ENCODE measurements at places on chromosomes 6 and 20.

DNA sequence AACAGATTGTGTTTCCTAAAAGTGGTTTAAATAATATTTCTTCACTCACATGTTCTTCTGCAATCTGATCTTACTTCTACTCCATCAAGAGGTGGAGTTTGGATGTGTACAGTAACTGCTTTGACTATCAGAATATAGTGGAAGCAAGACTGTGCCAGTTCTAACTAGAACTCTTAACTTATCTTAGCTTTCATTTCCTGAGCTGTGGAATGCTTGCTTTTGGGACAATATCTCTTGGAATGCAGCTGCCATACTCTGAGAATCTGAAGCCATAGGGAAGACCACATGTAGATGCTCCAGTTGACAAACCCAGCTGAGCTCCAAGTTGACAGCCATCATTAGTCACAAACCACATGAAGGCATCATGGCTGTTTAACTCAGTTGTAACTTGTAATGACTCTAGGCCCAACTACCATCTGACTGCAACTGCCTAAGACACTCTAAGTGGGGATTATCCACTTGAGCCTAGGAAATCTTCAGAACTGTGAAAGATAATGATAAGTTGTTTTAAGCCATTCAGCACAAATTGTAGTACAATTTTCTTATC is 40.8 kb upstream of the MAN1A1 start:
- DNase-seq: no peak

DNA sequence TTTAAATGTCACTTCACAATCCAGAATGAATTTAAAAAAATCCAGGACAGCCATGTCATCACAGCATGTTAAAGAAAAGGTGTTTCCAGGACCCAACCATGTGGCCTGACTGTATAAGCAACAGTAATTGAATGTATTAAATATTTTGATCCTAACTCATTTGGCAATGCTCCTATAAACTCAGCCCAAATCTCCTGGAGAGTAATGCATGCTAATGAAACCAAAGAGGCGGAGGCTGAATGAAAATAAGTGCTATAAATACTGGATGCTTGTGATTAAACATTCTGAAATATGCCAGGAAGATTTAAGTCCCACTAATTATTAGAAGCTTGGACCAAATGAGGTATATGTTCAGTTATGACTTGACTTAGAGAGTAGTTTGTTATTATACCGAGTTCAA is 486.8 kb downstream of the FRK start:
- DNase-seq: no peak

- no peak for DNase-seq
These were observed 874.7 kb downstream of the TFAP2A start for GRCh38 chr6:9540126-9540525.

DNA sequence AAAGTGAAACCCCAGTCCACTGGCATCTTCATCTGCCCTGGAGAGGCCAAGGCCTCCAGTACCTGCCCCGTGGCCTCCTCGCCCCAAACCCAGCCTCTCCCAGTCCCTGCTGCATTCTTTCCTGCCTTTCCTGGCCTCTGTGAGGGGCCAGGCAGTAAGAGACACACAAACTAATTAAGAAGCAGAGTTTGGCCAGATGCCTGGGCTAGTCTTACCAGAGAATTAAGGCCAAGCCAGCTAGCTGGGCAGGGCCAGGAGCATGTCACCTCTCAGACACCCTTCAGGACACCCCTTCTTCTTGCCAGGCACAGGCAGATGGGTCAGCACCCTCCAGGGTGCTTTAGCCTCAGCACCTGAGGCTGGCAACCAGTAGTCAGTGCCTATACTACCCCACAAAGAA is 2.4 kb downstream of the MDGA1 start:
- DNase-seq: no peak

DNA sequence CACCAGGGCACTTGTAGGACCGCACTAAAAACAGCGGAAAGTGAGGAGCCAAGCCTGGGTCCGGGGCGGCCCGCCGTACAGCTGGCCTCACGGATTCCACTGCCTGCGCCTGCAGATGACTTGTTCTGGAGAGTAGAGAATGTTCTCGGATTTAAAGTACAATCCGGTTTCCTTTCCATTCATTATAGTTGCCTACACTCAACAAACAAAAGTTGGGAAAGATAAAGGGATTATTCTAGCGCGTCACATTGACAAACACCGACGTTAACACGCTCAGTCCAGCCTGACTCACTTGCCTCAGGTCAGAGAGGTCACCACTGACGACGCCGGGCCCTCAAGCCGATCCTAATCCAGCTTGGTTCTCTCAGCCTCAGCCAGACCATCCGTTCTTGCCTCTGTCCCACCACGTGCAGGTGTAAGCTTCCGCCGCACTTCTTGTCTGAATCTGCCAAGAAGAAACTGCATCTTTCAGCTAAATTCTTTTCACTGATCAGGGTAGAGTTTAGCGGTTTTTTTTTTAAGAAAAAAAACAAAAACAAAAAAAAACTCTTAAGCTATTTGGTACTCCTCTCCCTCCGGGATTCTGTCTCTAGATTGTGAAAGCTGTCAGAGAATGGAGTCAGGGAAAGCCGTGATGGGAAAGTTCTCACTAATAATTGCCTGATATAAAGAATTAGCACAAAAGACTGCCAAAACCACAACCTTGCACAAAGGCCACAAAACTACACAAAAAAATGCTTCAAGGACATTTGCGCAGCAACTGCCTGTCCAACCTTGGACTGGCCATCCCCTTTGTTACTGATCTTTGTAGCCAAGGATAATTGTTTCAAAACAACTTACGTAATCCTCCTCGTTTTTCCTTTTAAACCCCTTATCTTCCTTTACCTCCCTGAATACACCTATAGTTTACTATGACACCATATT is 1.1 kb upstream of the PHF10 start:
- DNase-seq: peak; percentile 15

- peak; percentile 48 for DNase-seq
These were observed 55.6 kb downstream of the MEP1A start for GRCh38 chr6:46848684-46849360.

GRCh38 chr20:23366384-23366783 is 4.4 kb downstream of the GZF1 start:
- DNase-seq: peak; percentile 34

DNA sequence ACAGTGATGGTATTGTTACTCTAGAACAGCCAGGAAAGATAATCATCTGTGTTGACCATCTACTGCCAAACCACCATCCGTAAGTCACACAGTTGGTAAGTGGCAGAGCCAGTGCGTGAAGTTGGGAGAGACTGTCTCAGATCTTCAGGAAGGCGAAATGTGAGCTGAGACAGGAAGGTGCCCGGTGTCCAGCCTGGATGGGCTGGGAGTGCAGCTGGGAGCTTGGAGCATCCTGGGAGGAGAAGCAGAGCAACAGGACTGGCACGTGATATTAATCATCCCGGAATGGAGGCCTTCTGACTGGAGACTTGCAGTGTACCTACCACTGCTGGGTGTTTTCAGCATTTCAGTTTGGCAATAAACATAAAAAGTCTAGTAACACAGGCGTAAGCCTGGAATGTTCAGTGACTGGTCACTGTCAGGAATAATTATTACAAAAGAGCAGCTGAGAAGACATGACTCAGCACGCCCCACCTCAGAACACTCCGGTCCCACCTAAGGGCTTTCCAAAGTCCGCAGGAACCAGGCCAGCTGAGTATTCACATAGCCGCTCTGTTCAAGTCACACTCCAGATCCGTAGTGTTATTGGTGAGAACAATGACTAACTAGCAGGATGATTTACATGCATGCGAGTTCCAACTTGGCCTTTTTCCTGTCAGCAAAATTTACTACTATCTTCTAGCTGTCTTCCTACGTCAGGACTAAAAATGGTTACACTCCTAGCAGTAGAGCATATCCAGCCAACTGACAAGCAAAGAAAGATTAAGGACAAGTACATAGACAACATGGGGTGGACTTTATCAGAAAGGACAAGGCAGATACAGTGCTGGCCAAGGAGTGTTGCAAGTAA is 45.1 kb upstream of the PNRC1 start:
- DNase-seq: no peak

GRCh38 chr20:24598996-24599395 is 129.6 kb downstream of the SYNDIG1 start:
- DNase-seq: no peak

GRCh38 chr6:45084257-45084656 is 243.9 kb upstream of the RUNX2 start:
- DNase-seq: peak; percentile 14

DNA sequence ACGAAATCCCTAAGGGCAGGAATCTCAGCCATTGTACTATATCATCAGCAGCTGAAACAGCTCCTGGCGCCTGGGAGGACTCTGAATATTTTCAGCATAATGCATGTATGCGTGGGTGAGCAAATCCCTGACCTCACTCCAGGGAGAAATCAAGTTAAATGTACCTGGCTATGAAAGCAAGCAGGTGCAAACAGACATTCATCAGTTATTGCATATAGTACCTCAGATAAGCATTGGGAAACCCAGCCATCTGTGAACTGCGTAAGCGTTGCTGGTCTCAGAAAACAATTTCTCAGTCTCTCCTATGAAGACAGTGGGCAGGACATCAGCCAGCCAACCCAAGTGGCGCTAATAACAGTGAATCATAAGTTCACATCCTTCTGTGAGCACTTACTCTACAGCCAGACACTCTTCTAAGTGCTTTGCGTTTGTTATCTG is 622.6 kb downstream of the EPM2A start:
- DNase-seq: no peak

GRCh38 chr20:44733341-44734069 is 12.2 kb upstream of the KCNK15 start:
- DNase-seq: peak; percentile 61

- no peak for DNase-seq
These were observed 110.0 kb downstream of the PPP1R14C start for GRCh38 chr6:150252714-150253444.

- no peak for DNase-seq
These were observed 61.7 kb upstream of the NUP153 start for GRCh38 chr6:17768388-17768787.

- DNase-seq: no peak
These were observed 347.7 kb downstream of the PRKN start for GRCh38 chr6:162379757-162380409.

DNA sequence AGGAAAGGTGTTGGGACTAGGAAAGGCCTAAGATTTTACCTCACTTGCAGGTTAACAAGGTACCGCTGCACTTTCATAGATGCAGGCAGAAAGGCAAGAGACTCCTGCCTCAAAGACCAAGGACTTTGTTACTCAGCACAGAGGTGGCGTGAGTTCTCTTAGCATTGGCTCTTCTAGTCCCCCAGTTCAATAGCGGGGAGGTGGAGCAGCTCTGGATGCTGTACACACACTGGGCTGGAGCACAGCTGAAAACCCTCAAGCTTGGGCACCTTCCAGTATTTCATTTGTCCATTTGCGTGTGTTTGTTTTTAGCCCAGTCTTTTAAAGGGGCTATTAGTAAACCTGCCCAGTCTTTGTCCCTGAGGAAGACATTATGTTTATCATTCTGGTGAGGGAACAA is 345.2 kb downstream of the FARS2 start:
- DNase-seq: no peak

- peak; percentile 38 for DNase-seq
These were observed 37.8 kb downstream of the RAB44 start for GRCh38 chr6:36735110-36736071.

GRCh38 chr6:33620158-33620855 is 815 bp upstream of the ITPR3 start:
- peak; percentile 34 for DNase-seq

GRCh38 chr6:141561154-141561553 is 571.6 kb upstream of the GJE1 start:
- DNase-seq: no peak

- no peak for DNase-seq
These were observed 205.4 kb upstream of the PCSK2 start for GRCh38 chr20:17021481-17021880.

DNA sequence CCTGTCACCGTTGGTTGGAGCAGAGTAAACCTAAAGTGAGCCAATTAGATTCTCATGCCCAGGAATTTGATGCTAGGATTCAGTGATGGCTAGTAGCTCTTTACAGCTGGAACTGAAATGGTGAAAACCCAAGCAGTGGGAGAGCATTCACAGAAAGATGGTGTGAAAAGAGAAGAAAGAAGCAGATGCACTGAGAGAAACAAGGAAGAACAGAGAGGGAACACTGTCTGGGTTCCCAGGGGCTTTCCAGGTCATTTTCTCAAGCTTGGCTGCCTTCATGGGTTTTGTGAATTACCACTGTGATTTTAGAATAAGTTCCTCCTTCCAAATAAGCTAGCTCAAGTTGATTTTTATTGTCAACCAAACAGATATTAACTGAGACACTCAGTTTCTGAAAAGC is 104.1 kb upstream of the AKIRIN2 start:
- DNase-seq: no peak

DNA sequence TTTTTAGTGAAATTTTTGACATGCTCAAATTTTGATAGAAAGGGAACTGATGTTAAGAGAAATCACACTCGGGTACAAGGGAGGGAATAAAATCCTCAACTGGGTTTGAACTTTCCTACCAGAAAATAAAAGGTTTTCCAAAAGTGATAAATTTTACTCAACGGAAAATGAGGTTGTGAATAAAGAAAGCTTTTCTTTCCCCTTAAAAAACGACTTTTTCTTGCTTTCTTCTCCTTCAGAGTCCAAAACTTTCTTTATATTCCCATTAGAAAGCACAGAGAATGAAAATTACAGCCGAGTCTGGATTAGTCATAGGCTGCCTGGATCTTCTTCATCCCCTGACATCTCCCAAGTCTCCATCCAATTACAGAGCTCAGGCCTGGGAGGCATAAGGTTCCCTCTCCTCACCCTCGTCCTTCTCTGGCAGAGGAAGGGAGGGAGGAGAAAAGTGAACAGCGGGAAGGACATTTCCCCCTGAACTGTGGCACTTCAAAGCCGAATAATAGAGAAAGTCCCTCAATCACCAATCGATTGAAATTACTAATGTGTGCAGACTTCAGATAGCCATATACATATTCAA is 28.1 kb upstream of the QKI start:
- no peak for DNase-seq

GRCh38 chr6:152313542-152314482 is 323.4 kb downstream of the SYNE1 start:
- DNase-seq: no peak

- DNase-seq: no peak
These were observed 3.5 kb downstream of the MYBL2 start for GRCh38 chr20:43670423-43670822.

- no peak for DNase-seq
These were observed 67.1 kb downstream of the TPD52L1 start for GRCh38 chr6:125220712-125221111.

DNA sequence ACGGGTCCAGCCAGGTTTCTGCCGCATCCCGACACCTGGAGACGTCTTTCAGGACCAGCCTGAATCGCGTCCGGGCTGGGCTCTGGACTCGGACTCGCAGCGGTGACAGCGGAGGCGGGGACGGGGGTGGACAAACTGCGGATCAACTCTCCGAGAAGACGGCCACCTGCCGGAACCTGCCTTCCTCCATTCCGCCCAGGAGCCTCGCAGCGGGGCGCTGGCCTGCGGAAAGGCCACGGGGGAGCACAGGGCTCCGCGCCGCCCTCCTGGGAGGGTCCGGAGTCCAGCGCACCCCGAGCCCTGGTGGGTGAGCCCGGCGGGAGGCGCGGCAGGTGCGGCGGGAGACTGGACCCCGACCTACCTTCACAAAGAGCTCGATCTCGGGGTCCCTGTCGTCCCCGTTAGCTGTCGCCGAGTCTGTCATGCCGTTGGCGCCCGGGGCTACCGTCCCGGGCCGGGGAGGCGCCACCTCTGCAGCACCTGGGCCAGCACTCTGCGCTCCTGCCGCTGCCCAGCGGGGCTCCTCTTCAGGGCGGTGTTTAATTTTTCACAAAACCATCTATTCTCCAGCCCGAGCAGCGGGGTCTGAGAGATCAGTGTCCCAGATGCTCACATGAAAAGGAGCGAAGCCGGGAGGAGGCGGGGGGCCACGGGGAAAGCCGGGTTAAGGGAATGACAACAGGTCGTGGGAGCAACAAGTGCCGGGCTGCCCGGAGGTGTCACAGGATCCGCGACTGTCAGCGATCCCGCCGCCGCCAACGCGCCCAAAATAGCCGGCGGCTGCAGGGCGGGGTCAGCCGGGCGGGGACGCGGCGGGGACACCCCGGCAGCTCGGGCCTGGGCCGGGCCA is at the start of gene CLIC5:
TSS of gene CLIC5 (minus strand) at position 742 of the 850 bp plus-strand sequence. CDS start at position 424, 318 bp downstream.
- peak; percentile 41 for DNase-seq
